ENCODE measurements at places on chromosomes 11 and 22.

DNA sequence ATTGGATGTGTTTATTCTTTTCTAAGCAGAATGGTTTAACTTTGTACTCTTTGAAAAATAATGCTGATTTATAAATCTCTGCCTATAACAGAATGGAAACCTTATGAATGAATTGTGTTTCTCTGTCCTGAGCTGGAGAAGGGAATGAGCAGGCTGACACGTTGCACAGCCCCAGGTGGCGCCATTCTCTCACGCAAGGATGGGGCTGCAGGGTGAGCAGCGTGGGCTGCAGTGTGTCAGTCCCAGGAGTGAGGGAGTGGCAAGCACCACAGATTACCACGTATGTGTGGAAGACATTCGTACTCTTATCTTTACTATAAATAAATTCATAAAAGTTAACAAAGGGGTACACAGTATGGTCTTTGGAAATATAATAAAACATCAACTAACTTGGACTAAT lies 33.4 kb downstream of the FDX1 start:
- DNase-seq: no peak

- peak; percentile 59 for DNase-seq
Observed at GRCh38 chr22:19291580-19292457, at the start of gene CLTCL1. CLTCL1 (minus strand) TSS chr22:19291719; CDS start chr22:19291641, 78 bp downstream.

DNA sequence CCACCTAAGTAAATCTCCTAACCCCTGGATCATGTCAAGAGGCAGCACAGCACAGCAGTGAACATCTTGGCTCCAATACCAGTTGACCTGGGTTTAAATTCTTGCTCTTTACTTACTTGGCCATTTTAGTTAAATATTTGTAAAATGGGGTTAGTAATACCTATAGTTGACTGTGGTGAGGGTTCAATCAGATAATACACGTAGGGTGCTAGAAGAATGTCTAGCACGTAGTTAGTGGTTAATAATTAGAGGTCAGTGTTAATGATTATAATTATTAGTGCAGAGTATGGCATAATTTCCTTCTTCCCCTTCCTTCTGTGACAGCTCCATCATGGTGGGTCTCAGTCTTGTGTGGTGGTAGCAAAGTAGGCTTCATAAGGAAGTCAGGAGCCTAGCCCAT lies 520.8 kb downstream of the INSC start:
- DNase-seq: no peak

DNA sequence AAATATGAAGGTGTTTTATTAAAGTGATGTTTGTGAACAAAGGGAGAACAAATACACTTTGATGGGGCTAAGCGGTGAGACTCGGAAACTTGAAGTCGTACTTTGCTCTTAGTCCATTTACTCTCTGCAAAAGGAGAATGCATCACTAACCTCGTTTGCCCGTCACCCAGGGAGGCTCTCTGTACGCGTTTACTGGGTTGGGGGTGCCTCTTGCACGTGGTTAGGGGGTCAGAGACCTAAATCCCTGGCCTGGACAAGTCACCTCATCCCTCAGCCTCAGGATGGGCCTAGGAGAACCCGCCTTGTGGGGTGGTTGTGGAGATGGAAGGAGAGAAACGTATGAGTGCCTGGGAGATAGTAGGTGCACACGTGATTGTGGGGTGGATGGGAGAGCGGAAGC lies 803 bp upstream of the IFT27 start:
- no peak for DNase-seq

GRCh38 chr22:37417677-37418348 lies 9.5 kb downstream of the ELFN2 start:
- no peak for DNase-seq

DNA sequence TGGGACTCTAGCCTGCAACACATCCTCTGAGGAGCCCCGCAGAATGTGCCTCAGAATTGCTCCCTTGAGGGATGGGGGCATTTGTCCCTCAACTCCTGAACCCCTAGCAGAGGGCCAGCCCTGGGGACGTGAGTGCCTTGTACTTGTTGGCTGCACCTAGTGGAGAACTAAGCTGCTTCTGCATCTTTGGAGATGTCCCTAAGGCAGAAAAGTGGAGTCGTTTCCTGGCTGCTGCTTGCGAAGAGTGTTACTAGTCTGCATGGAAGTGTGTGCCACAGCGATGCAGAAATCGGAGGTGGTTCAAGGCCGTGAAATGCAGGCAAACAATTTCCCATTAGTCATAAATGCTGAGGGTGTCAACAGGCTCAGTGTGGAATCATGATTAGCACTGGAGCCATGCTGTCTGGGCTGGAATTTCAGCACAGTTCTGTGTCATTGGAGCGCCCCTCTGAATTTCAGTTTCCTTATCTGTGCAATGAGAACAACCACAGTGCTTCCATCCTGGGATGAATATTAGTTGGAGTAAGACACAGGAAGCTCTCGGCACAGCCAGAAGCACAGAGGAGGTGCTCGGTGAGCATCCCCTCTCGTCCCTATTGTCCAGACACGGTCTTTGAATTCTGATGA lies 56.5 kb downstream of the MIAT start:
- DNase-seq: no peak

DNA sequence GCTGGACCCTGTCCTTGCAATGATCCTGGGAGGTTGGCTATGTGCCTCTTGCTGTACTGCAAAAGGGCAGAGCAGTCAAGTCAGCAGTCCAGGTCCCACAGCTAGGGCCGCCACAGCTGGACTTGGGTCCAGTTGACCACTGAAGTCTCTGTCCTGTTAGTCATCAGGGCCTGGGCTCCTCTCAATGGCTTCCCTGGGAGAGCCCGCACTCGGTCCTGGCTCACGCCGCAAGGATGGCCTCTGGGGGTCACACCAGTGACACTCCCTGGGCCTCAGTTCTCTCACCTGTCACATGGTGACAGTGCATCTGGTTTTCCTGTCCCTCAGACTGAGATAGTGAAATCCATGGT lies 85.1 kb downstream of the NECTIN1 start:
- DNase-seq: no peak

- DNase-seq: no peak
Observed at GRCh38 chr22:33393432-33393831, 335.3 kb upstream of the SYN3 start.

GRCh38 chr22:44363013-44363979 lies 50.5 kb upstream of the SHISAL1 start:
- no peak for DNase-seq

DNA sequence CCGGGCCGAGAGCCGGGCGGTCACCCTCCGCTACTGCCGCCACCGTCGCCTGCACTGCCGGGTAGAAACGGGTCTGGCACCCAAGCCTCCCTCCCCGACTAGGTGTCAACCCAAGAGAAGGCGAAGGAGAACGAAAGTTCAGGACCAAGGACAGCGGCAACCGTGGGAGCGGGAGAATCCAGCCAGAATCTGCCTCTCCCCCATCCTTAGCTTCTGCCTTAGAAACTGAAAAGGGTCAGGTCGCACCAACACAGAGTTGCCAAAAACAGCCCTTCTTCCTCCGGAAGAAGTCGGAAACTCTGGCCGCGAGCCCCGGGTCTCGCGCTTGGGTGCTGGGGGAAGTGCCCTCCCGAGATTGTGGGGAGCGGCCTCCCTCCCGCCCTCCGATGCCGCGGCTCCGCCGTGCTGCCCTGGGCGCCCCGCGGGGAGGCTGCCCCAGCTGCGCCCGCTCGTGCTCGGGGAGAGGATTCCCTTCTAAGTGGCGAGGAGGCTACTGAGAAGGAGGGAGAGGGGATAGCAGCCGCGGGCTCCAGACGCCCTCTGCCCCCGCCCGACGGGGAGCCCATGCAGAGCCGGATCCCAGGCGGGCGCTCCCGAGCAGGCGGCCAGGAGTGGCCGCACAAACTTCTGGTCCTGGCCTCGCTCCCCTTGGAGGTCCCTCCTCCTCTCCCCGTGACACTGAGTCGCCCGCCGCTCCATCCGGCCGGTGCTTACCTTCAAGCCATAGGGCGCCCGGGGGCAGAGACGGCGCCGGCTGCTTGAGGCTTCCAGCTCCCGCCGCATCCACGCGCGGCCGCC lies 637 bp downstream of the DRD2 start:
- DNase-seq: peak; percentile 1

DNA sequence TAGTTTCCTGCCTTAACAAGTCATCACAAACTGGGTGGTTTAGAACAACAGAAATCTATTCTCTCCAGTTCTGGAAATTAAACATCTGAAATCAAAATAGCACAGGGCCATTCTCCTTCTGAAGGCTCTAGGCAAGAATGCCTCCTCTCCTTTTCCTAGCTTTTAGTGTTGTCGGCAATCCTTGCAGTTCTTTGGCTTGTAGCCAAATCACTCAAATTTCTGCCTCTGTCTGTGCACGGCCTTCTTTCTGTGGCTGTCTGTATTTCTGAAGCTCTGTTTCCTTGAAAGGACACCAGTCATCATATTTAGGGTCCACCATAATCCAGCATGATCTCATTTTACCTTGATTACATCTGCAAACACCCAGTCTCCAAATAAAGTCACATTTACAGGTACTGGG lies 795.5 kb downstream of the METTL15 start:
- DNase-seq: no peak

DNA sequence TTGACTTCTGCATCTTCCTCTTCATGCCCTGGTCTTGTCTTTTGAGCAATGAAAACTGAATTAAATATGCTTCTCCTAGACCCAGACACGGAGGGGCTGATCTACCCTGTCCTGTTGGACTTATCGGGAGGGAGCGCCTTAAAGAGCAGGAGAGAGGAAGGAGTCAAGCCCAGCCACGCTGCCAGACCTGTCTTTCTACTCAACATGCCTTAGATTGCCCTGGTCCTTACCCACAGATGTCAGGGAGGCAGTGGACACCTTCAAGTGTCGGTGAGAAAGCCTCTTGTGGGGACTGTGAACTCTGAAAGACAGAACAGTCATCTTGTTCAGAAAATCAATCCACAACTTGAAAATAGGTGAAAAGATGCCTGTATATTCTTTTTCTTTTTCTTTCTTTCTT lies 61.8 kb downstream of the IRAG1 start:
- no peak for DNase-seq

DNA sequence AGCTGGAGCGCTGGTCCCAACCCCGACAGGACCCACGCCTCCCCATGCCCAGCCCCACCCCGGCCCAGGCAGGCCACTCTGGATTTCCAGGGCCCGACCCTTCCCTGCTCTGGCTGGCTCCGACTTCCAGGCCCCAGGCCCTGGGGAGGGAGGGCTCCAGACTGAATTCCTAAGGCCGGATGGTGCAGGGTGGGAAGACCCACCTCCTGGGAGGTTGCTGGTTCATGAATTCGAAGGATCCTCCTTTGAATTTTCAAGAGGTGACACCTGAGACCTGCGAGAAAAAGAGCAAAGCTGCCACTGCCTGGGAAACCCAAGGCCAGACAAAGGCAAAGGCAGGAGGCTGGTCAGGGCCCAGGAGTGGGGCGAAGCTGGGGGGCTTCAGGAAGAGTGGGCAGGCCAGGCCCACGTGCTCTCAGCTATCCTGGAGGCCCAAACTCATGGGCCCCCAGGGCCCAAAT lies 47.0 kb upstream of the LINC01488 start:
- DNase-seq: no peak

DNA sequence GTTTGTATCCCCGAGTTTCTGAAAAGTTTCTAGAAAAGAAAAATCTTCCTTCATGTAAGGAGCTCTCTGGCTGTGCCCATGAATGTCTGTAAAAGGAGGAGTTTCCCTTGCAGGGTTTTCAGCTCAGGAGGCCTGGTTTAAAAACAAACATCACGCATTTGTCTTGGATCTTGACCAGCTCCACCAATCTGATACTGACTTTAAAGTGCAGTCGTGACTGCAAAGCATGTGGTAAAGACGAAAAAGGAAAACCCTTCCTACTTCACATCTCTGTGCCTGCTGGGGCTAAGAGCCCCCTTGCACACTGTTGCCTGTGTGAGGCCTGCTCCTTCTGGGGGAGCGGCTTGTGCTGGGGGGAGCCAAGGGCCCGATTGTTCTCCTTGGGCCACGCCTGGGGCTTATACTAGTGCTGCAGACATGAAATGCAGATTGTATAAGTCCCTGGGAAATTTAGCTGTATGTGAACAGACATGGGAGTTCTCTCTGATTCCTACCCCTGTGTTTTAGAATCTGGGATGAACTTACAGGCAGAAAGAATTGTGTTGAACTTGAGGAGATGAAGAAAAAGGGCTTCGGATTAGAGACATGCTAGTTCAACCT lies 62.1 kb downstream of the ADAMTS15 start:
- no peak for DNase-seq

DNA sequence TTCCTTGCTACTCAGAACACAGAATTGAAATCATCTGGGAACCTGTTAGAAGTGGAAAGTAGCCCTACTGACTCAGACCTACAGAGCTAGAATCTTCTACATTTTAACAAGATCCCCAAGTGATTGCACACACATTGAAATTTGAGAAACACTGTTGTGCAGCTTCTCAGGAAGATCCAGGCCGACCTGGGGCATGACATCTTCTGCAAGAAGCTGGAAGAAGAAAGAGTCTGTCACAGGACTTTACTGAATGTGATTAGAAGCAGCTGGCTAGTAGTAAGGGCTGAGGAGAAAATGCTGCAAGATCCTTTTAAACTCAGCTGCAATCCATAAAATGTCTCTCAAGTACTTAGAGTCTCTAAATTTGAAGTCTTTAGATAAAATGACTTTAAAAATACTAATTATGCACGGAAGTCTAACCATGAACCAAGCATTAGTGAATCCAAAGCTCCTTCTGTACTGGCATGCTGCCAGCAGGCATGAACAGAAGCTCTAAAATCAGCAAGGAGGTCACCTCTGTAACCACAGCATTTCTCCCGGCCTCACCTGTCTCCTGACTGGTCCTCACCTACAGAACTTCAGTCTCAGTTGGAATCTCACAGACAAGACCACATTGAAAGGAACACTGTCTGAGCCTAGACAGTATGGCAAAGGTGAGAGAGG lies 85.0 kb downstream of the SERGEF start:
- no peak for DNase-seq

GRCh38 chr11:29518389-29519174 lies 498.2 kb downstream of the KCNA4 start:
- DNase-seq: no peak

- DNase-seq: no peak
Observed at GRCh38 chr22:33652615-33653014, 267.7 kb downstream of the LARGE1 start.

DNA sequence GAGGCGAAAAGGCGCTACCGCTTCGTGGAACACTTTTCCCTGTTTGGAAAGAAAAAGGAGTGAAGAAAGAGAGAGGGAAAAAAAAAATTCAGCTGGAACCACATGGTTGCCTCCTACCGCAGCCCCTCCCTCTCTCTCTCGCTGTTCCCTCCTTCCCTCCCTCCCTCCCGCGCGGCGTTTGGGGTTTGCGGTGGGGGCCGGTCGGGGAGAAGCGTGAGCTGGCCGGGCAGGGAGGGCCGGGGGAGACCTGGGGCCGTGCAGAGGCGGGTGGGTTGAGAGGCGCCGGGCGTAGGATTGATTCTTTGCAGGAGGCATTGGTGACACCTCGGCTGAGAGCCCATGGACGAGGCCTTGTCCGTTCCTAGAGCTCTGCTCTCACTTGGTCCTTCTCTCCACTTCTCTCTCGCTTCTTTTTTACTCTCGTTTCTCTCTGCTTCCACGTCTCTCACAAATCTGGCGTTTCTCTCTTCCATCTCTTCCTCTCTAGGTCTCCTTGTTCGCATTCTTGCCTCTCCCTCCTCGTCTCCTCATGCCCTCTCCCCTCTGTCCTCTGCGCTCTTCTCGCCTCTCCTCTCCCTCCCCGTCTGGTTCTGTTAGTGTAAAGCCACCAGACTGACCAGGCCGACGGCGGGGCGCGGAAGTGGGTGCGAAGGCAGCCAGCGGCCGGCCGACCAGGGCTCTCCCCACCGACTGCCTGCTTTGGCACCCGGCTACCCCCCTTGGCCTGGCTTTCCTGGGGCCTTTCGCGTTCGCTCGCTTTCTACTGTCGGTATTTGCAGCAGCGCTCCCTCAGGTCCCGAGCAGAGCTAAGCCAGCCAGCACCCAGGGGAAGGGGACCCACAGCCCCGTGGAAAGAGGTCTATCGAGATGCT lies at the start of gene CLMP:
CLMP (minus strand) TSS at position 61 of the 872 bp plus-strand sequence. CDS start 308 bp downstream, outside the sequence.
- DNase-seq: no peak

- no peak for DNase-seq
Observed at GRCh38 chr11:133078591-133079404, 453.5 kb downstream of the OPCML start.
